Activated B cell treated with CpG ODN at 0.5 μM for 24 hours (primary cell): ENCODE measurements at places on chromosomes 4 and X. TPM values are rescaled to one million over a fixed set of nuclear protein-coding genes. Genes with fewer than 3 reads are reported as not detected.

- H3K27me3 ChIP-seq = no peaks in the 10 kb centered on the region
- H3K4me3 ChIP-seq = no peak overlapping the region
- peaks cover 16% of the 10 kb centered on the region for H3K4me1 ChIP-seq
- no peak for DNase-seq
- no peak overlapping the region for H3K27ac ChIP-seq
Observed at GRCh38 chr4:98615991-98616390, 42.4 kb downstream of the TSPAN5 start.

DNA sequence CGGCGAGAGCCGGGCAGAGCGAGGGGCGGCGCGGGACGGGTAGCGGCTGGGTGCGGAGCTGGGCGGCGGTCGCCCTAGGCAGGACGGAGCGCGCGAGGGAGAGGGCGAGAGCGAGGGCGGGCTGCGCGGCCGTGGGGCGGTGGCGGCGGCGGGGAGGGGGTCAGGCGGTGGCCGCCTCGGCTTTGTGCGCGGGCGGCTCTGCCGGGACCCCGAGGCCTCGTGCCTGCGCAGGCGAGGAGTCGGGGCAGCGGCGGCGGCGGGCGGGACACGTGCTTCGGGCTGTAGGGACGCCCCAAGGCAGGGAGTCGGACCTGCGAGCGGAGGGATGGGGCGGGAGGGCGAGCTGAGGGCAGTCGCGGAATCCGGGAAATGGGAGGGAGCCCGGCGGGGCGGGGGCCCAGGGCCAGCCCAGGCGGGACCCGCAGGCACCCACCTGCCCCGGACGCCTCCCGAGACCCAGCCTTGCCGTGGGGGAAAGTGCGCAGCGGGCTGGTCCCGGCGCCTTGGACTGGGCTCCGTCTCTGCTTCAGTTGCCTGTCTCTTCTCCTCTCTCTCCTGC, 465 bp downstream of the BMPR1B start:
- H3K36me3 ChIP-seq = no peaks in the 10 kb centered on the region
- H3K27me3 ChIP-seq = peaks cover 54% of the 10 kb centered on the region
- no peak overlapping the region for H3K27ac ChIP-seq
- peak overlapping the region; percentile 44 for H3K4me3 ChIP-seq
- no peak for DNase-seq

GRCh38 chrX:22740836-22741235, 258.9 kb upstream of the DDX53 start:
- no peaks in the 10 kb centered on the region for H3K4me1 ChIP-seq
- H3K27ac ChIP-seq = no peak overlapping the region
- H3K36me3 ChIP-seq = no peaks in the 10 kb centered on the region
- H3K4me3 ChIP-seq = no peak overlapping the region
- no peak for DNase-seq

GRCh38 chr4:124637321-124637720, 75.2 kb downstream of the ANKRD50 start:
- no peaks in the 10 kb centered on the region for H3K4me1 ChIP-seq
- H3K27ac ChIP-seq = no peak overlapping the region
- H3K36me3 ChIP-seq = no peaks in the 10 kb centered on the region
- no peak for DNase-seq
- H3K4me3 ChIP-seq = no peak overlapping the region

DNA sequence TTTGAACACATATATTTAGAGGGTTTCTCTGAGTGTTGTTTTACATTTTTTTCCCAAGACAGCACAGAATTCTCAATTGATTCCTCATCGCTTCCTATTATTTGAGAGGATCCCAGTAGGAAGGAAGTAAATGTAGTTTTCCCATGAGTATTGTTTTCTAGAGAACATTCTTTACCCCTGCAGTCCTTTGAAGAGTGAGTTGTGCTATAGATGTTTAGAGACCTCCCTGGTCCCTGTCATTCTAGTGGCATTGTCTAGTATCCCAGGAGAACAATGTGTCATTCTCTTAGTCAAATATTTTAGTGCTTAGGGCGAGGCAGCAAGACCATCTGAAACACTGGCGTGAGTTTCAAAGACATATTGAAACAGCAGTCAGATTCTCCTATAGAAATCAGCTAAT, 32.5 kb downstream of the SORBS2 start:
- H3K36me3 ChIP-seq = no peaks in the 10 kb centered on the region
- no peaks in the 10 kb centered on the region for H3K4me1 ChIP-seq
- no peak overlapping the region for H3K27ac ChIP-seq
- no peak overlapping the region for H3K4me3 ChIP-seq
- H3K27me3 ChIP-seq = peaks cover 10% of the 10 kb centered on the region

DNA sequence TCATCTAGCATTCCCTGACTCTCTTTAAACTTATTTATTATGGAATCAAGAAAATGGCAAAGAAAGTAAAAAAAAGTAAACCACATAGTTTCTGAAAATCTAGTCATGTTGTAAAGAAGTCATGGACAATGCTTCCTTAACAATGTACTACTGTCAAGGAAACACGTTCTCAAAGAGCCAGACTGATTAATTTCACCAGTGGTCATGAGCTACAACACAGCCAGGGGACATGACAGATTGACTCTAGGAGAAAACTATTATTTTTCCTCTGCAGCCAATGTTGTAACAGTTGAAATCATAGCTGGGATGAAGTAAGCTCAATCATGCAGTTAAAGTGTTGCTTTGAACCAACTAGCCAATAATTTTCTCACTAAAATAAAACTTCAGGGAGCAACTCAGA, 109.2 kb downstream of the MAPK10 start:
- no peaks in the 10 kb centered on the region for H3K27me3 ChIP-seq
- no peaks in the 10 kb centered on the region for H3K36me3 ChIP-seq
- no peak overlapping the region for H3K4me3 ChIP-seq
- H3K27ac ChIP-seq = no peak overlapping the region

DNA sequence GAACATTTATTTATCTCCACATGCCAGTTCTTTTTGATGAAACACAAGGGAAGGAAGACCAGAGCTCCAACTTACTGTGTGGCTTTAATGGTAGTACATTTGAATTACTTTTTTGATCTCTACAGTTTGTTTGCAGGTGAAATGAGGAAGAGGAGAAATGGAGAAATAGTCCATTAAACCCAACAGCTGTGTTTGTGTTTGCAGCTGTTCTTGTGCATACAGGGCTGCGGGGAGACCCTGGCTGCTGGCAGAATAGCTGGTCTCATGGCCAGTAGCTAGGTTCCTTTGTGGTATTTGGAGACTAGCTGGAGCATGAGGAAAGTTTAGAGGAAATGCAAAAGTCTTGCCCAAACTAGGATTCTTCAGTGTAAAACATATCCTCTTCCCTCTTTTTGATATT, 374.8 kb downstream of the GPAT3 start:
- no peak overlapping the region for H3K27ac ChIP-seq
- no peak overlapping the region for H3K4me3 ChIP-seq
- no peaks in the 10 kb centered on the region for H3K36me3 ChIP-seq

DNA sequence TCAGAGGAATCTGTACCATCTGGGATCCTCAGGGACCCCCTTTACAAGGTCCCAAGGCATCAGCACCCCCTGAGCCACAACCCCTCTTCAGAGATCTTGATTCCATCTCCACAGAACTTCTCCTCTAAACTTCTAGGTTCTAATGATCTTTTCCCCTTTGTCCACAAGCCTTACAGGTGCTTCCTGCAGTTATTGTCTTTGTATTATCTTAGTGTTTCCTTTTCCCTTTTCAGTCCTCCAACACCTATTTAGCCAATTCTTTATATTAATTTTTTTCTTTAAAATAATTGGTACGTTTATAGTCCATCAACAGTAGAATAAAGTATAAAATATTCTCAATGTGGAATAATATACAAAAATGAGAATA, 35.2 kb upstream of the FAM241A start:
- H3K36me3 ChIP-seq = no peaks in the 10 kb centered on the region
- H3K27me3 ChIP-seq = no peaks in the 10 kb centered on the region
- peaks cover 8% of the 10 kb centered on the region for H3K4me1 ChIP-seq
- H3K27ac ChIP-seq = no peak overlapping the region

DNA sequence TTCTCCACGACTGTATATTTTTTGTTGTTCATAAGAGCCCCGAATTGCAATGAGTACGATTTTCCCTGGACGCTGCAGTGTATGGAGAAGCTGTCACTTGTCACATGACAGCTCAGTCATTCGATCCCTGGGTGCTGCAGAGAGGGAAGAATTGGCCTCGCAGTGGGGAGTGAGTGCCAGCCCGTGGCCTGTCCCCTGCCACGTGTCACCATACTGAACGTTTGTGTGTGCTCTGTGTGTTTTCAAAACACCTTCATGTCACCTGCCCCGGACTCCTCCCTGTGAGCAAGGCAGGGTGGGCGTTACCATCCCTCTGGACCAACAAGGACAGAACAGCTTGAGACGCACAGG, 77.9 kb downstream of the TBL1X start:
- peaks cover 12% of the 10 kb centered on the region for H3K36me3 ChIP-seq
- H3K4me3 ChIP-seq = no peak overlapping the region
- DNase-seq = no peak
- H3K27me3 ChIP-seq = no peaks in the 10 kb centered on the region
- H3K4me1 ChIP-seq = peaks cover 25% of the 10 kb centered on the region

DNA sequence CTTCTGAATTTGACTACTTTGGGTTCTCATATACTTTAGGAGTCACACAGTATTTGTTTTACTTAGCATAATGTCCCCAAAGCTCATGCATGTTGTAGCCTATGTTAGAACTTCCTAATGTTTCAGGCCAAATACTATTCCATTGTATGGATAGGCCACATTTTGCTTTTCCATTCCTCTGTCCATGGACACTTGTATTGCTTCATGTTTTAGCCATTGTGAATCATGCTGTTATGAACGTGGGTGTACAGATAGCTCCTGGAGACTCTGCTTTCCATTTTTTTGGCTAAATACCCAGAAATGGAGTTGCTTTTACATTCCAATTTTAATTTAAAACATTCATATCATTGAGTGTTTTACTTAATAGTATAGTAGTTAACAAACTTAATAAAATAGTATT, 54.5 kb downstream of the HTT start:
- no peaks in the 10 kb centered on the region for H3K4me1 ChIP-seq
- H3K27me3 ChIP-seq = no peaks in the 10 kb centered on the region
- H3K4me3 ChIP-seq = no peak overlapping the region
- peaks cover 82% of the 10 kb centered on the region for H3K36me3 ChIP-seq

DNA sequence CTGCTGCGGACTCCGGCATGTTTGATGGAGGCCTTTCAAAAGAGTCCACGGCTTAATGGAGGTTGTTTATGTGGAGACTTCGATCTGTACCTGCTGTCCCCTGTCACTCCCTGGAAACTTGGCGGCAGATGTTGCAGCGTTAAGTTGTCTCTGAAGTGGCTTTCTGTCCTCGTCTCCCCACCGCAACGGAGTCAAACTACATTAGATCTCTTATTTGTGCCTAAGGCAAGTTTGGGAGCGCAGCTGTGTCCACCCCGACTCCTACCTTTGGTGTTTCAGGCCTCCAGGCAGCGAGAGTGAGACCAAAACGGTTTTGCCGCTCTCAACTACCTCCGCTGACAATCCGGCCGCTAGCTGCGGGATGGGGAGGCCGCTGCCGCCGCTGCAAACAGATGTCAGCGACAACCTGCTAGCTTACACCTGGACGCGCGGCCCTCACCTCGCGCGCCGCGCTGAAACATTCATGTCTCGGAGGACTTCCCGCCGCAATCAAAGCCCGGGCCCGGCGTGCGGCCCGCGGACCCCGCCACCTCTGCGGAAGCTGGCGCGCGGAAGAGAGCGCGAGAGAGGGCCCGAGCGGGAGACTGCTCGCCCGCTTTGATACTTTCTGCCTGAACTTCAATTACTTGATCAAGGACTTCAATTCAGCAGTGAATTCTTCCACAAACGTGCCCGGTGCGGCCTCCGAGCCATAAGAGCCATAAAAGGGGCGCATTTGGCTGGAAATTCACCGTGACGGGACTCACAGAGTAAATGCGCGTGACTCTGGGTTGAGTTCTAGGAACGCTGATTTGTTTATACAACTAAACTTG, 108.4 kb downstream of the ANTXR2 start:
- DNase-seq = no peak
- peaks cover 26% of the 10 kb centered on the region for H3K36me3 ChIP-seq
- no peaks in the 10 kb centered on the region for H3K4me1 ChIP-seq
- H3K4me3 ChIP-seq = no peak overlapping the region

GRCh38 chrX:154779261-154779660, 16.6 kb downstream of the DKC1 start:
- no peak overlapping the region for H3K4me3 ChIP-seq
- peaks cover 6% of the 10 kb centered on the region for H3K4me1 ChIP-seq
- H3K27me3 ChIP-seq = no peaks in the 10 kb centered on the region
- DNase-seq = no peak
- H3K36me3 ChIP-seq = peaks cover 39% of the 10 kb centered on the region
- H3K27ac ChIP-seq = no peak overlapping the region

DNA sequence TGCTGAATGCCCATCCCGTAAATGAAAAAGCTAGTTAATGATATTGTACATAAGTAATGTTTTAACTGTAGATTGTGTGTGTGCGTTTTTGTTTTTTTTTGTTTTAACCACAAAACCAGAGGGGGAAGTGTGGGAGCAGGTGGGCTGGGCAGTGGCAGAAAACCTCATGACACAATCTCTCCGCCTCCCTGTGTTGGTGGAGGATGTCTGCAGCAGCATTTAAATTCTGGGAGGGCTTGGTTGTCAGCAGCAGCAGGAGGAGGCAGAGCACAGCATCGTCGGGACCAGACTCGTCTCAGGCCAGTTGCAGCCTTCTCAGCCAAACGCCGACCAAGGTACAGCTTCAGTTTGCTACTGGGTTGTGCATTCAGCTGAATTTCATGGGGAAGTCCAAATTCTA, at the start of gene SPP1:
Gene SPP1 (plus strand): TSS at position 249 of the 400 bp plus-strand sequence. CDS start 1,182 bp downstream, outside the sequence.
- DNase-seq = no peak
- H3K27me3 ChIP-seq = peaks cover 11% of the 10 kb centered on the region
- peak within 1 kb of the TSS; percentile 5 for H3K4me3 ChIP-seq
- no peak within 1 kb of the TSS for H3K27ac ChIP-seq
- H3K36me3 ChIP-seq = no peaks in the 10 kb centered on the region

DNA sequence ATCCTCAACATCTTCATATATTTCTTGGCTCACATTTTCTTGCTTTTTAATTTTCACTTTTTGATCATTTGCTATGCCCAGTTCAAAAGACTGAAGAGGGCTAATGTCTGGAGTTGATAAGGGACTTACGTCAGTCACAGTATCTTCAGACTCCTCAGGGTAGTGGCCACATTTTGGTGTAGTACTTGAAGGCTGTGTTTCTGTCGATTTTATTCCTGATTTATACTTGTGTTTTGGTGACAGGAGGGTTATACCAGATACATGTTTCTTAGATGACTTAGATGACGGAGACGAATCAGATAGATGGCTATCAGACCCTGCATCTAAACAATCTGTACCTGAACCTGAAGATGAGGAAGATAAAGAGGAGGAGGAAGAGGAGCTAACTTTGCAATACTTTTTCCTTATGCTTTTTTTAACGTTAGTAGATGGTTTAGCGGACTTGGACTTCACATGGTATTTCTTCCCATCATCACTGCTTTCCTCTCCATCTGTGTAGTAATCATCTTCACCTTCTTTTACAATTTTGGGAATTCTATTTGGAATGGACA, 13.4 kb downstream of the CFAP97 start:
- H3K27me3 ChIP-seq = no peaks in the 10 kb centered on the region
- H3K27ac ChIP-seq = peak overlapping the region; percentile 77
- H3K36me3 ChIP-seq = peaks cover 30% of the 10 kb centered on the region
- DNase-seq = no peak
- H3K4me3 ChIP-seq = peak overlapping the region; percentile 26

The SSX3 gene
- not detected in 2 replicates for total RNA-seq

The ZMAT1 gene
- 14.8 and 19.8 TPM in 2 replicates for total RNA-seq

The CSN3 gene
- not detected in 2 replicates for total RNA-seq

The IQSEC2 gene
- 0.24 and 0.53 TPM in 2 replicates for total RNA-seq

The F11 gene
- not detected in 2 replicates for total RNA-seq

The GEMIN8 gene
- 19.3 and 19.9 TPM in 2 replicates for total RNA-seq

The CFAP99 gene
- not detected in 2 replicates for total RNA-seq

The CPEB2 gene
- total RNA-seq = 6.9 and 7.2 TPM in 2 replicates
